ENCODE measurements at places on chromosomes 12 and 14.
A peak's percentile ranks its signal among the peaks of the same experiment; 100 is the strongest.

GRCh38 chr12:110818511-110818910 lies 28.3 kb upstream of the CCDC63 start:
- no peak for DNase-seq

GRCh38 chr12:2431810-2432209 lies 363.0 kb upstream of the FKBP4 start:
- DNase-seq, result no peak

- DNase-seq, result peak; percentile 51
These were observed 249.6 kb upstream of the TBX3 start for GRCh38 chr12:114933428-114934160.

- peak; percentile 50 for DNase-seq
These were observed 5.4 kb downstream of the KCNH5 start for GRCh38 chr14:63039866-63040265.

DNA sequence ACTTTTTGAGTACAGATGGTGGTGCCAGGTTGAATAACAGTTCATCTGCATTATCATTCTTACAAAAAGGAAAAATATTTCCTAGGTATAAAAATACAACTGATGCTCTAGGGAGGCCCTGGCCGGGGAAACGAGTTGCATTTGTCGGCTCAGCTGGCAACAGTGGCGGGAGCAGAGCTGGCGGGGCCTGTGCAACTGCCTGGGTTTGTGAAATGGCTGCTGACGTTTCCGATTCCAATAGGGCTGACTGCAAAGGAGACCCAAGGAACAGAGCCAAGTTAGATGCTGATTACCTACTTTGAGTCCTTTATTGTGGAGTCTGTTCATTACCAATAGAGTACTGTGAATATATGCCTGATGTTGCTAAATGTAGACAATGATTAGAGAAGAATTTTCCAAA lies 25.8 kb upstream of the PHLDA1 start:
- DNase-seq, result no peak

DNA sequence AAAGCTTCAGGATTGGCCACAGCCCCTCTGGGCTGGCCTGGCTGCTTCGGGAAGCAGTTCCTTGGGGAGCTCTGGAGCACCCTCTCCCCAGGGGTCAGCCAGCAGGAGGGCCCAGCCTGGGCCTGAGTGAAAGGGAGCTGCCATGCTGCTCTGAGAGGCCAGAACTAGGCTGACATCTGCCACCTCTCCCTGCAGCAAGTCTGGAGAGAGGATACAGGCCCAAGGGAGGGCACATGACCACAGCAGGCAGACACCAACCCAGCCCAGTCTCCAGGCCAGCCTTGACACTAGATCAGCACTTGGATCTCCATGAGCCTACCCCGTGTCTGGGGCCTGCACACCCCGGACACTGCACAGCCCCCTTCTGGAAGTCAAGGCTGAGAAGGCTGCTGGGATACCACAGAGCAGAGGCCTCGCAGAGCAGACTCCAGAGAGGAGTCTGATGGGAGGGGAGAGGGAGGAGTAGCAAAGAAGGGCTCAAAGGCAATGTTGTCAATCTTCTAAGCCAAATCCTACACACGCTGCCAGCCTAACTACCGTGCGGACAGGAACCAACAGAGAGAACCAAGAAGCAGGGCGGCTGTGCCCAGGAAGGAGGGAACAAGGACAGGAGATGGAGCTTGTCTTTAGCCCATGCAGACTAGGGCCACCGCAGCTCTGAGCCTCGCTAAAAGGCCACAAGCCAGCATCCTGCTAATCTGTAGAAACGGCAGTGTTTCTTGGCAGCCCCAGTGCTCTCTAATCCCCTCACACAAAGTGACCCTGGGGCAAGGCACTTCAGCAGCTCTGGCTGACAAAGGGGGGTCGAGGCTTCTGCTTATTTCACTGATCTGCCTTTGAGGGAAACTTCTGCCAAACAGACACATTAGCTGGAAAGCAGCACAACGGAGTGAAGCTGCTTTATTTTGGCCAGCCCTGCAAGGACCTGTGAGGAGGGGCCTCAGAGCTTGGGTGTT lies 12.9 kb downstream of the COL2A1 start:
- DNase-seq, result no peak

DNA sequence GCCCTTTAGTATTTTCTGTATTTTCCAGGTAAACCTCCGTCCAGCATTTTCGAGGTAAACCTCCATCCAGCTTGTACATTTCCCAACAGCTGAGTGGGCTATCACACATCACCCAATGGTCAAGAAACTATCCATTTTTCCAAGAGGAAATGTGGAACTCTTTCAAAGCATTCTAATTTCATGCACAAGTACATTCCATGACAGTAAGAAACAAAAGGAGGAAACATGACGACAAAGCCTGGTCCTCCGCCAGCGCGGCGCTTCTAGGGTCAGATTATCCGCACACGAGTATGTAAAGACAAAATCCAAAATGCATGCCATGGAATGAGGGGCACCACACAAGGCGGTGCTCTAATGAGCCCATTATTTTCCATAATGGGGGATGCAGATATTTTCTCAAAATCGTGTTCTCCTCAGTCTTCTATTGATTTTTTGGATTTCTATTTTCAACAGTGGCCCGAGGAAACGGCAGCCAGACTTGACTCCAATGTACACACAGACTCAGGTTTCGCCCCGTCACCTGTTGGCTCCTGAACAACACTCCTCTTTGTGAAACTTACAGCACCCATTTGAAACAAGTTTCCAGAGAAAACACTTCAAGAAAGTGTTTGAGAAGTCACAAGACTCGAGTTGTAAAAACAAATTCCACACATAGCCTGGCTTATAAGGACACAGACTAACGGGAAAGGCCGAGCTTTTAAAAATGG lies 107.4 kb downstream of the PRICKLE1 start:
- DNase-seq, result no peak

GRCh38 chr14:26738571-26738970 lies 140.7 kb upstream of the NOVA1 start:
- no peak for DNase-seq

DNA sequence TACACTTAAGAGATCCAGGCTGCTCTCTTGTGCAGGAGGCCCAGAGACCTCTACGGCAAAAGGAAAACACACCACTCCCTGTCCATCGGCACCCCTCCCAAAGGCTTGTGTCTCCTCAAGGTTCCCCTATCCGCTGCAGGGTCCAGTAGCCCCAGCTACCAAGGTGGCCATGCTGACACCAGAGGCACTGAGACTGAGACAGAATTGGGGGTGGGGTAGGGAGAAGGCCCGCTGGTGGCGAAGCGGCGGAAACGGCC lies 590 bp downstream of the DDIT3 start:
- DNase-seq, result no peak

GRCh38 chr14:31426663-31427062 lies 6.3 kb upstream of the HEATR5A start:
- no peak for DNase-seq
